ENCODE measurements at places on chromosomes 4 and X.

DNA sequence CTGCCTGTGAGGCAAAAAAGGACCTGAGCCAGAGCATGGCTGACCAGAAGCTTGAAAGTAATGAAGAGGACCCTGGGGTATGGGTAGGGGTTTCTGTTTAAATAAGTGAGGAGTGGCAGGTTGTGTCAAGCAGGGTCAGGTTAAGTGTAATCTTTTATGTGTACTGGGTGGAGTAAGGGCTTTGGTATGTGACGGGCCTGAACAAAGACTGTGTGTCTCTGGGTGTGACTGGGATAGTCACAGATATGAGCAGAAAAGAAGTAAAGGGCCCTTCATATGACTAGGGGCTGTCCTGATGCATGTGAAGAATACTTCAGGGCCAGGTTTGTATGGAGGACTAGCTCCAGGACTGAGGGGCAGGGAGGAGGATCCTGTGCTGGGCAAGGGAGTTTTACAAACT lies 82.4 kb downstream of the ITIH6 start:
- no peak for DNase-seq

DNA sequence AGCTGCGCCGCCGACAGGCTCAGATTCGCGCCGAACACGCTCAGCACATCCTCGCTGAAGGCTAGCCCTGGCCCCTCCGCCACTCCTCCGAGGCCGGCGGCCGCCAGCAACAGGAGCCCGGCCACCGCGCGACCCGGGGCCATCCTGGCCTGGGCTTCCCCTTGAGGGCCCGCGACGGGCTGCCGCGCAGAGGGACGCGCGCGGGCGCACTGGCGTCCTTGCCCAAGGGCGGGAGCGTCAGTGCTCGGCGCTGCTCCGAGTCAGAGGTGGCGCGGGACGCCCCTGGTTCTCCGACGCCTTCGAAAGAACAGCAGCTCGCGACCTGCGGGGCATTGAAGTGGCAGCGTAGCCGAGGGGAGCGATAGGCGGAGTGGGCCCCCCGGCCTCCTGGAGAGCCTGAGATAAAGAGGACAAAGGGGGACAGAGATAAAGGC lies 745 bp downstream of the SLC39A8 start:
- DNase-seq: no peak

DNA sequence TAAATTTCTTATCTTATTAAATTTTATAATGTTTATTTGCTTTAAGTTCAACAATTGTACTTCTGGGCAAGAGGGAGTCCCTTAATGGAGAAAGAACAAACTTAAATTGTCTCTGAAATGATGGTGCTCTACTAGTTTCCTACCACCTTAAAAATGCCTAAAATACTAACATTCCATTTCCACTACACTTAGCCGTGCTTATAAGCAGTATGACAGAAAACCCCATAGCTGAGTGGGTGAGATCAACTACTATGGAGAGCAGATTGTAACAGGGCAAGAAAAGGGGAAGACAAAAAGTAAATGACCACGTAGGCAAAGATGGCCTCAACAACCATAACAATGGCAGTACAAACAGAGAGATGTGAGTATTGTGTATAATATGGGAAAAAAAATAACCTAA lies 35.0 kb downstream of the RFC1 start:
- DNase-seq: no peak

DNA sequence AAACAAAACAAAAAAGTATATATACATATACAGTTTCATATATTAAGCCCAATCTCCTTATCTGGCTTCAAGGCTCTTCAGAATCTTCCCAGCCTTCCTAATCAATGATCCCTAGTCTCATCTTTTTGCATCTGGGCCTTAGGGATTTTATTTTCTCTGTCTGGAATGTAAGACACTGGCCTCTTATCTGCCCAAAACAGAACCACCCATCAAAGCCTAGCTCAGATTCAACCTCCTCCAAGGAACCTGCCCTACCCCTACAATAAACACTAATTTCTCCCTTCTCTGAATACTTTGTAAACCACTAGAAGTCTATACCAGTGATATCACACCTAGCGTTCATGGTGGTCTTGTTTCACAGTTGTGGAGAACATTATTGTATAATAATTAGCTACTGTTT lies 23.2 kb upstream of the GAB1 start:
- DNase-seq: no peak

- DNase-seq: no peak
Observed at GRCh38 chr4:172666711-172667368, 501.8 kb upstream of the GALNT7 start.

DNA sequence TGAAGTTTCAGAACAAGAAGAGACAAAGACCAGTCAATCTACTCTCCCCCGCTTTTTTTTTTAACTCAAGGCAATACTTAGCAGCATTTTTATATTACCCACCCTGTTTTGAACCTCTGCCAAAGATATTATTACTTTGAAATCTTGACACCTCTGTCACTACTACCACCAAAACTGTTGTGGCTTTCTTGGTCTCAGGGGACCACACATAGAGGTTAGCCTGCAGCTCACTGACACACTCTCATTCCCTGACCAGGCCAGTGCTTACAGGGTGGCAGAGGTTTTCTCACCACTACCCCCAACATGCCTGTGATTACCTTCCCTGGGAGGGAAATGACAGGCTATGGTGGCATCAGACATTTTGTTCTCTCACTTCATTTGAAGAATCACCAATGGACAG lies 137.4 kb upstream of the STIM2 start:
- DNase-seq: no peak

DNA sequence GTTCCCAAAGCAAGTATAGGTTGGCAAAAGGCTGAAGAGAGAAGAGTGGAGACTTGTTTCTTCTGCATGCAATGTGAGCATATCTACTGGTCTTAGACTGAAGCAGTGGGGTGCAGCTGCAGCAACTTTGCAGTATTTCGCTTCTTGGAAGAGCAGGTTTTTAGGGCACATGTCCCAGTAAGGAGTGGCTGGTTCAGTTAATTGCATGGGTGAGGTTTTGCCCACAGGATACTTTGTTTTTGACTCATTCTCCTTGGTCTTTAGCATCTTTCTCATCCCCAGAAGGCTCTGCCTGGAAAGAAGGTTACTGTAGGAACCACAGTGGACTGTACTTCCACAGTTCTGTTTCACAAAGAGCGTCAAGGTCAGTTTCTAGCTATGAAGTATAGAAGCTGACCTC lies 68.0 kb upstream of the NR3C2 start:
- DNase-seq: no peak

DNA sequence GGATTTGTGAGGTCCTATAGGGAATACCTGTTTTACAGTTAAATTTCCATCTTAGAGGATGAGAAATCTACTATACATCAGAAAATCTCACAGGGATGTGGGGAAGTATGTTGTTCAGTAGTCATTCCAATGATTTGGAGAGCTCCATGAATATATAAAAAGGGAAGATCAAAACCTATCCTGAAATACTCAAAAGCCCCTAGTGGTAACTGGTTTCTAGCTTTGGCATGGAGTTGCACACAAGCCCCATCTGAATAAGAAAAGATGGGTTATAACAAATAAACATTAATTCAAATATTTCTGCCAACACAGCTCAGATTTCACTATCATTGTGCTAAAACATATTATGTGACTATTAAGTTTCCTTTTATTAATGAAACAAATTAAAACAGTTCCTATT lies 101.6 kb downstream of the FBXO8 start:
- DNase-seq: no peak

GRCh38 chrX:109927663-109928273 lies 75.1 kb upstream of the TMEM164 start:
- no peak for DNase-seq
